ENCODE measurements at places on chromosomes 5 and 9. TPM values are rescaled to one million over a fixed set of nuclear protein-coding genes. Genes with fewer than 3 reads are reported as not detected.
A peak's percentile ranks its signal among the peaks of the same experiment; 100 is the strongest.

RASGRF2 gene
- 4.8 TPM for total RNA-seq

- no peak for DNase-seq
Observed at GRCh38 chr5:51559339-51559738, 176.1 kb downstream of the ISL1 start.

DNA sequence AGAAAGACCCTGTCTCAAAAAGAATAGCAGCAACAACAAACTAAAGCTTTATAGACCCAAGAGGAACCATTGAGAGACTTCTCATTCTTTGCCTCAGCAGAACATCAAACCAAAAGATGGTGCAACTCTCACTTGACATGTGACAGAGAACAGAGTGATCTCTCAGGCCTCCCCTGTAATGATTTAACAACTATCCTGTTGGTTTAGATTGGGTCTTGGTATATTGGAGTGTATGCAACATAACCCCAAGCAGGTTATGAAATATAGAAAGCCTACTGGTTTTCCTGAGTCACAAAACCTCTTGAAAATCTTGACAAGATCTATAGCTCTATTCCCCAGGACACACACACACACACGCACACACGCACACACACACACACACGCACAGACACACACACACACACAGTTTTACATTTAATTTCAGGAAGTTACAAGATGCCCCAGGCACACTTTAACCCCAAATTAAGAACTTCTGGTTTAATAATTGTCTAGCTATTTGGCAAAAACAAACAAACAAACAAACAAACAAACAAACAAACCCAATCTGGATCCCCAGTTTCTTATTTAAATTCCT, 6.5 kb upstream of the FGF1 start:
- DNase-seq, result no peak

GRCh38 chr9:93076101-93076791, 17.7 kb downstream of the SUSD3 start:
- DNase-seq, result no peak

DNA sequence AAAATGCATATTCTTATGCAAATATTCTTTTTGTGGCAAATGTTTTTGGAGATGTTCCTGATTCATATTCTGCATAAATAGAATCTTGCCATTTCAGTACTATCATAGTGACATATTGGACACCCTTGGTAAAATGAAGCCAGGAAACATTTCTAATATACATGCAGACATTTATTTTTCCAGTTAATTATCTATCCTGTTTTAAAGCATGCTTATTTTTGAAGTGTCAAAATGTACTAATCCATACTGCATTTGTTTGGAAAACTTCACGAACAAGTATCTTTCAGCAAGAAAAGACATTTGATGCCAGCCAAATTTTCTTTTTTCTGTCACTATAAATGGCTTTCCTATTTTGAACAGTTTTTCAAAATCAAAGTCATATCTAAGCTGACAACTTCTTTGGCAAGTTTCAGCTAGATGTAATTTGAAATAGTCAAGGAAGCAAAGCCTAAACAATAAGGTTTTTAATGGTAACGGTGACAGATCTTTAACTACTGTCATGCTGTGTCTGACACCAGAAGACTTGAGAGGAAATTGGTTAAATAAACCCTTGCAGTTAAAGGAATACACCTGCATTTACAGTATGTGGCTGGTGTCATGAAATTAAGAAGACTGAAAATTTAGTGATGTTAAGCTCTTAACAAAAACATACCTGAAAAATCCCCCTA, 284.3 kb downstream of the TLE1 start:
- DNase-seq, result no peak

GRCh38 chr5:62310426-62311143, 4.6 kb downstream of the KIF2A start:
- no peak for DNase-seq

GRCh38 chr9:96009223-96009602, 133.7 kb downstream of the ERCC6L2 start:
- no peak for DNase-seq

DNA sequence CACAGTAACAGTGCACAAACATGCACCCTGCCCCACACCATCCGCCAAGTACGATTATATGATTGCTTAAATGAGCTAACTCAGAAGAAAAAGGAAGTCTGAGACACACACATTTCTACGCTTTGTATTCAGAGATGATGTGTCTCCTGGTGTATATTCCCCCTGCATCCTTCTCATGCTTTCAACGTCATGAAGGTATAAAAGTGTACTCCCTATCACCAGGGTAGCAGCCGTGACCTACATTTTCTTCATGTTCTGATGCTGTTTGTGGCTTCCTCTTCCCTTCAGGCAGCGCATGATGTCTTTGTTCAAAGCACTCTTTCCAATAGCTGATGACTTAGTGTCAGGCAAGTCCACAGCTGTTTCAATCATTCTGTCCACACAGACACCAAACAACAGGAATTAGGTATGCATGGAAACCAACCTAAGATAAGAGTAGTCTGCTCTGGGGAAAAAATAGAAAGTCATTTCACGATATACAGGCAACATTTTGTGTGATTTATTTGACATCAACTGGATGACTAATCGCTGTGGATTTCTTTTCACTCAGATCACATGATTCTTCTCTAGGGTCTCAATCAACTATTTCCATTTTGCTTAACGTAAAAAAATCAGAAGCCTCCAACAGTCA, 269.4 kb upstream of the PTGER4 start:
- DNase-seq, result no peak

- no peak for DNase-seq
Observed at GRCh38 chr5:80516826-80517225, 28.9 kb downstream of the FAM151B start.

GLDC gene
- not detected for total RNA-seq

IPO11 gene
- total RNA-seq, result 9.0 TPM

GRCh38 chr9:18890372-18890771, 142.6 kb downstream of the SAXO1 start:
- peak; percentile 40 for DNase-seq

SYK gene
- 24.3 TPM for total RNA-seq

DNA sequence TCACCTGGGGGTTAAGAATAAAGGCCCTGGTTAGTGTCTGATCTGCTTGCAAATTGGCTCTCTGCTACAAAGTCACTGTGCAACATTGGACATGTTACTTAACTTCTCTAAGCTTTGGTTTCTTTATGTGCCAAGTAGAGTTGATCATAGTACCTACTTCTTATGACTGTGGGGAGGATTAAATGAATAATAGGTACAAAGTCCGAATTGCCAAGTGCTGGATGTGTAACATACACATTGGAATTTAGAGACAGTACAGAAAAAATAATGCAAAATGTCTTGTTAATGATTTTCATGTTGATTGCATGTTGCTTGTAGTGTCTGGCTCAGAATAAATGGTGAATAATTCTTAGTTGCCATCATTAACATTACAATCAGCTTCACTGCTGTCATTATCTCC, 2.2 kb downstream of the DOCK8 start:
- no peak for DNase-seq

DNA sequence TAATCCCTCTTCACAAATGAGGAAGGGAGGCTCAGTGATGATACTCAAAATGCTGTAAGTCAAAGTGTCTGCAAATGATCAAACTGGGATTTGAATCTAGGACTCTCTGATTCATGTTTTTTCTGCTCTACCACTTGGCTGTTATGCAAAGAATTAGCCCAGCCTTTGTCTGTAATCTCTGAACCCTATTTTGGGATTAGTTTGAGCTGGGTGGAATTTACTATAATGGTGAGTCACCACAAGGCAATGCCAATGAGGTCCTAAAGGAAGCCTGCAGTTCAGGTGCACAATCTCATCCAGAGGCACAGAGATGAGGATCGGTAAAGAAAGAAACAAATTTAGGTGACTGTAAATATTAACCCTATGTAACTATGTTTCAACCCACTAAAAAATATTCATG, 29.2 kb downstream of the RFK start:
- no peak for DNase-seq

ERAP2 gene
- 20.6 TPM for total RNA-seq

DNA sequence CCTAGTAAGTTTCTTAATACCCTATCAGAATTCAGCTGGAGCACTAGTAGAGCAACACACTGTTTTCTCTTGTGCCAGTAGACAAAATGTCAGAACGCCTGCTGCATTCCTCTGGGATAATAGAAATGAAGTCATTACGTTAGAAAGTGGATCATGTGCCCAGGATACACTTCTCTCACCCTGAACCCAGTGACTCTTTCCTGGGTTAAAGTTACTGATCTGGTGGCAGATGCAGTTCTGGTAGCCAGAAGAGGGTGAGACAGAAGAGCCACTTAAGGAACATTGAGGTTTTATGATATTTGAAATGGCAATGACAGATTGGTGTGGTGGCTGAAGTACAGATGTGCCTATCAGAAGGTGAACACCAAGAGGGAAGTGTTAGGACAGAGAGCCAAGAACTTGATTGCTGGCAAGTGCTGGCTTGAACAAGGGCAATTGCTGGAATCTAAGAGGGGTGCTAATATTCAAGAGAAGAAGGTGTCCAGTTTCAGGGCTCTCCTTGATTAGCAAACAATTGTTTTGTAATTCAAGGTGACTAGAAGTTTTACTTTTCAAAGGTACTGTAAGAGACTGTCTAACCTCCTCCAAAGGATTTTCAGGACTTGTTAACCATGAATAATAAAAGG, 93.7 kb upstream of the ERBIN start:
- DNase-seq, result no peak

GRCh38 chr9:35518225-35518821, 28.4 kb downstream of the RUSC2 start:
- DNase-seq, result peak; percentile 42

RNF208 gene
- 0.45 TPM for total RNA-seq

ANKRD34B gene
- not detected for total RNA-seq

ZNF618 gene
- total RNA-seq, result 2.3 TPM

DNA sequence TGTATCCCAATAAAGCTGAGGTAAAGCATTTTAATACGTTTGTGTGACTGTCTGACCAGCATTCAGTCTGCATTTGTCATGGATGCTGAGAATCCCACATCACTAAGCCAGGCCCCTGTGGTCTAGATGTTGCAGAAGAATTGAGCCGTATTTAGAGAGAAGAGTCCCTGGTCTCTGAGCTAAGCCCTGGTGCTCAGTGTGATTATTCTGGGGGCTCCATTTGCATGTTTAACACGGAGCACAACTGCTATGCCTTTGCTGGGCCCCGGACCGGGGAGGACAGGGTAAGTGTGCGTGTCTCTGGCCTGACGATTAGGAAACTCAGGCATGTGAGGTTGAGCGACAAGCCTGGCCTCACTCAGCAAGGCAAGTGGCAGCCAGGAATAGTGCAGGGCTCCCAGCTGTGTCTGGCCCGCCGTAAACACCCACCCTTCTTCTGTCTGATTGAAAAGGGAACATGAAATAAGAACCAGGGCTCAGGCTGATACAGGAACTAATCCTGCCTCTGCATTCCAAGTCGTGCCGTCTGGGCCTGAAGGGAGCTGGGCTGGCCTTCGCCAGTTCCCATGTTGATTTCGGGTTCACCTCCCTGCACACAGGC, 22.3 kb downstream of the FAM78A start:
- DNase-seq, result no peak

HTR1A gene
- not detected for total RNA-seq

PCDHGA6 gene
- 0.58 TPM for total RNA-seq

DNA sequence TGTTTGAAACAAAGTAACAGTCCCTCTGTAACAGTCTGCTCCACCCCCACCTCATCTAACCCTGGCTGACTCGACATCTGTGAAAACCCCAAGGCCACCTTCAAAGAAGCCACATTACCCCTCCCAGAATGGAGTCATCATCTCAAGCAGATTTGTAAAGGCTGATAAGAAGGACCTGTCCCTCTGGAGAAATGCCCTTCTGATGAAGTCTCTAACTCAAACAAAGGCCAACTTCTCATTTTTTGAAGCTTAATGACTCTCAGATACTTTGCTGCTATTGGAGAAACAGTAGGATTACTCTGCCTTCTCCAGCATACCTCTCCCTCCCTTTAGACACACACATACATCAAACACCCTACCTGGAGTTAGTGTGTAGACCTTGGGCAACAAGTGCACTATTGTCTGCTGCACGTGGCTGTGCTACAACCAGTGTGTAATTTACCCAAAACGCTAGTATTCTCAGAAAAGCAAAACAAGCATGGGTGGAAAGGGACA, 5.3 kb upstream of the SUSD1 start:
- DNase-seq, result no peak

GFPT2 gene
- total RNA-seq, result 24.4 TPM

GRCh38 chr5:151005187-151005949, 15.0 kb upstream of the GPX3 start:
- DNase-seq, result peak; percentile 34

DNA sequence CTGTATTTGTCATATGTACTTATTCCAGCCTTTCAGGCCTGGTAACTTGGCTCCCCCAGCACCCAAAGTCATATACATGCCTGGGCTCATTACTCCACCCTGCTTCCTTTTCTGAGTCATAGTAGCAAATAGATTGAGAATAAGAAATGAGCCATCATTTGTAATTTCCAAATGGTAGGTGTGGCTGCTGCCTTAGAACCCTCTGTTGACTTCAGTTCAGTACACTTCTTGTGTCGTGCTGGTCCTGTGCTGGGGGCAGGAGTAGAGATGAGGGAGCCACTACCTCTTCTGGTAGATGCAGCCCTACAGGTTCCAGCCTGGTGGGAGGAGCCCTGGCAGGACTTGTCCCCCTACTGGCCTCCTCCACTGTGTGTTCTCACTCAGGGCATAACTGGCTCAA, 11.1 kb downstream of the GM2A start:
- peak; percentile 59 for DNase-seq

DNA sequence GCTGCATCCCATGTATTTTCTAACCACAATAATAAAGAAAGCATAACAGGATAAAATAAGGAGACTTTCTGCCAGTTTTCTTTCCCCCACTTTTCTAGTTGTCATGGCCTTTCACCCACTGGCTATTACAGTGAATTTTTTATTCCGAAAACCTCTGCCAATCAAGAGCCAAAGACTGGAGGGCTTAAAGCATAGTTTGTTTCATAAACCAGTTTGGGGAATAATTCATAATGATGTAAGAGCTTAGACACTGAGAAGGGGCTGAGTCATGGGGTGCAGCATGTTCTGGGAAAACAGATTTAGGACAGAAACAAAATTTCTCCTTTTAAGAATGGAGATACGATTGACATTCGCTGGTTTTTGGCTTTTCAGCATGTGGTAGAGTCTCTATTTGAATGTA, 4.4 kb upstream of the GLIPR2 start:
- no peak for DNase-seq

- DNase-seq, result no peak
Observed at GRCh38 chr5:73367650-73368049, 80.9 kb downstream of the FOXD1 start.

PDLIM7 gene
- 124 TPM for total RNA-seq

ESM1 gene
- total RNA-seq, result not detected
